ENCODE measurements at places on chromosomes 12 and 14.

DNA sequence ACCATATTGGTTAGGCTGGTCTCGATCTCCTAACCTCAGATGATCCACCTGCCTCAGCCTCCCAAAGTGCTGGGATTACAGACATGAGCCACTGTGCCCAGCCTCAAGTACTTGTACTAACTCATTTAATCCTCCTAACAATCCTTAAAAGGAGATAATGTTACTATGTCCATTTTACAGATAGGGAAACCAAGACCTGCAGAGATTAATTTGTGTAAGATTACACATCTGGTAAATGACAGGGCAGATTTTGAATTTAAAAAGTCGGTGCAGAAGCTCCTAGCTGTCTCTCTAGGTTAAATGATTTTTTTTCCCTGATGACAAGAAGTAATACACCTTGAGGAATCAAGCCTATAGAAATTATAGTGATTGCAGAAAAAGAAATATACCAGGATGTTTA, 13.7 kb upstream of the HECTD1 start:
- DNase-seq = no peak

GRCh38 chr12:122350141-122350848, 72.2 kb downstream of the CLIP1 start:
- DNase-seq = no peak

GRCh38 chr14:77979171-77979570, 179.3 kb downstream of the ADCK1 start:
- no peak for DNase-seq

DNA sequence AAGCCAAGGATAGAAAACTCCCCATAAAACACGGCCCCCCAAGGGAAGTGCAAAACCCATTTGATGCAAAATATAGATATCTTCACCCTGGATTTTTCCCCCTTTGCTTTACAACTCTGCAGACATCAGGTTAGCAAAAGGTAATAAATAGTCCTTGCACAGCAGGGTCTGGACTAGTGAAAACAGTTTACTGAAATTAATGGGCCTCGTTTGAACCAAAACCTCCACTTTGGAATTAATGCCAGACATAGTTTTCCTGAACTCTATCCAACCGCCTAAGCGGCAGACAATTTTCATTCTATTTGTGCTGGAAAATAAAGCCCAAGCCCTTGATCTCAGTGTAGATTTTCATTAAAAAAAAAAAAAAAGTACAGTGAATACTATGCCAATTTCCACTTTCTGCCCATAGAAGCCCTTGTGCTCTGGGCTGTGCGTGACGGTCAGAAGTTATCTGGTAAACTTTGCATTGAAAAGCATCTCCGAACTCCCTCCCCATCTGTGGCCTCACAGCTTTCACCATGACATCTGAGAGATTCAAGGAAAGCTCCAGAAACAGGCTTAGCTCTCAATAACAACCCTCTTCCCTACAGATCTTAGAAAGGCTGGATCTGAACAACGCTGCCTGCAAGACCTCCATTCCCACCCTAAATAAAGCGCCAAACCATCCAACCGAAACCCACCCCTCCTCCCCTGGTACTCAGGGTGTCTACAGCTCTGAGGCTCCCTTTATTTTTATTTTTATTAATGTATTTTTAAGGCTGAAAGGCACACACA, 11.0 kb upstream of the IRF2BPL start:
- no peak for DNase-seq

DNA sequence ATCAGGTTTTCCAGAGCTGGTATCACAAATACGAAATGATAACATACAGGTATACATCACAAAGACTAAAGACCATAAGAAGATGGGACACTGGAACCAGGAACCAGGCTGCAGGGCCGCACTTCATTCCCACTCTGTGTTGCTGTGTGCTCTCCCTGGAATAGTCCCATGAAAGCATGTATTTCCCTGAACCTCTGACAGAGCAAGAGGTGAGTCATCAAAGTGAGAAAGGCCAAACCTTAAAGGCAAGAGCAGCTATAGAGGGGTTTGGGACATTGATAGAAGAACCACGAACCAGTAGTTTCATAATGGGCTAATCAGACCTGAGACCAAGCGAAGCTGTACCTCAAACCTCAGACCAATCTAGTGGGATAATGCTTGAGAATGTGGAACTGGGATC, 283.0 kb upstream of the PRKD1 start:
- DNase-seq = no peak

GRCh38 chr12:105978276-105978675, 160.5 kb downstream of the NUAK1 start:
- no peak for DNase-seq

- DNase-seq = no peak
These were observed 13.9 kb downstream of the PNMA1 start for GRCh38 chr14:73700325-73700724.

DNA sequence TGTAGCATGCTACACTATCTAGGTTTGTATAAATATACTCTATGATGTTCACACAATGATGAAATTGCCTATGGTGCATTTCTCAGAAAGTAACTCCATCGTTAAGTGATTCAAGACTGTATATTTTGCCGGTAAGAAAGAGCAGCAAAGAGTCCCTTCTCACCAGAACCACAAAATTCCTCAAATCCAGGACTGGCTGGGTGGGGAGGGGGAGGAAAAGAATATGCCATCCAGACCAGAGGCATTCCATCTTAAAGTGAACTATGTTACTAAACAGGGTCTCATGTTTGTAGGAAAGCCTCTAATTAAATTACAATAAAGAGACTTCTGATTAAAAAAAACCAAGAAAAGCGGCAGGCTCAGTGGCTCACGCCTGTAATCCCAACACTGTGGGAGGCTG, 11.5 kb downstream of the UBE2N start:
- no peak for DNase-seq

DNA sequence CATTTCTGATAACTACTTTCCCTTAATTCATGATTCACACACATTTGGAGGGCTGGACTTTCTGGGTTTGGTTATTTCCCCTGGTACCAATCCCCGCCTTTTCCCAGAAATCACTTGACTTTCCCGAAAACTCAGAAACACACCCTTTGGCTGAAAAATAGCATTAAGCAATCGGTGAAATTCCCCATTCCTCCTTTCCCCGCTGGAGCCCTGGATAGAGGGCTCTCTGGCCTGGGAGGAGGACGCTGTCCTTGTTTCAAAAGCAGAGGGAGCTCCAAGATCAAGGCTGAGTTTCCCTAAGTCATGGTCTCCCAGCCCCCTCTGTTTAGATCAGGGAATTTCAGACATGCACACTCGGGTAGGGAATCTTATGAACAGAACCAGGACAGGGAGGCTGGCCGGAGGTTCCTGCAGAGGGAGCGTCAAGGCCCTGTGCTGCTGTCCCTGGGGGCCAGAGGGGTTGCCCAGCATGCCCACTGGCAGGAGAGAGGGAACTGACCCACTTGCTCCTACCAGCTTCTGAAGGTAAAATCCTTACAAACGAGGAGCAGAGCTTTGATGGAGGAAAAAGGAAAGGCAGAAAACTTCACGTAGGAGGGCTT, at the start of gene C1S:
TSS of gene C1S (plus strand) at position 366 of the 602 bp plus-strand sequence. CDS start 1,195 bp downstream, outside the sequence.
- no peak for DNase-seq

GRCh38 chr14:103880348-103881267, 33.2 kb upstream of the PPP1R13B start:
- DNase-seq = no peak
